ENCODE measurements at places on chromosomes 4 and X.

- ATAC-seq: no peak
Measured at GRCh38 chr4:11471618-11472017, 42.9 kb upstream of the HS3ST1 start.

GRCh38 chr4:63269156-63269555 is 1140.1 kb downstream of the TECRL start:
- no peak for ATAC-seq

GRCh38 chr4:92265021-92265420 is 38.7 kb upstream of the GRID2 start:
- no peak for ATAC-seq

DNA sequence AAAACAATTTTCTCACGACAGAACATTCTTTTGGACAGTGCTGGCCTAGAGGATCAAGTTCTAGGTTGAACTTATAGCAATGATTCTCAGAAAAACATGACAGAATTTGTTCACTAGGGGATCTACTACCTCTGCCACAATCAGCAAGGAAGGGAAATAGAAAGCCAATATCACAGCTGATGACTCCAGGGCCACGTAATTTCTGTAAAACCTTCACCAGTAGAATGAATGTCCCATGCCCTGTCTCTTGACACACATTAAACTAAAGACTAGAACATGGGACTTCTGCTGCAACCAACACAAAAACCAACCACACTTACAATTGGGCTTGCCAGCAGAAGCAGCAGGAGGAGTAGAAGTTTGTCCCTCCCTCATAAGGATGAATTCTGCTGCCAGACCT is 86.0 kb upstream of the NPFFR2 start:
- no peak for ATAC-seq

DNA sequence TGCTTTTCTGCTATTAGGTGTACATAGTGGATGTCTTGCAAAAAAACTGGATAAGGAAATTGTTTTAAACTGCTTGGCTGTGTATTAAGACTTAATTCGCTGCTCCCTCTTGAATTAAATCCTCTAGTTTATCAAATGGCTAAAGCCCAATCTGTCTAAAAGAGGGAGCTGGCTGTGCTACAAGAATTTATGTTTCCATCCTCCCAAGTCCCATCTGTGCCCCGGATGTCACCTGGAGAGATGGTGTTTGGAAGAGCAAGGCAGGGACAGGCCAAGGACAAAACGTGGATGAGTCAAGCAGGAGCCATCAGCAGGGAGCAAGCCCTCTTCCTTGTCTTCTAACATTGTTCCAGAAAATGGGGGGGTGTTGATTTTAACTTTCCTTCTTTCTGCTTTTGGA is 171.3 kb upstream of the LCORL start:
- ATAC-seq: no peak

DNA sequence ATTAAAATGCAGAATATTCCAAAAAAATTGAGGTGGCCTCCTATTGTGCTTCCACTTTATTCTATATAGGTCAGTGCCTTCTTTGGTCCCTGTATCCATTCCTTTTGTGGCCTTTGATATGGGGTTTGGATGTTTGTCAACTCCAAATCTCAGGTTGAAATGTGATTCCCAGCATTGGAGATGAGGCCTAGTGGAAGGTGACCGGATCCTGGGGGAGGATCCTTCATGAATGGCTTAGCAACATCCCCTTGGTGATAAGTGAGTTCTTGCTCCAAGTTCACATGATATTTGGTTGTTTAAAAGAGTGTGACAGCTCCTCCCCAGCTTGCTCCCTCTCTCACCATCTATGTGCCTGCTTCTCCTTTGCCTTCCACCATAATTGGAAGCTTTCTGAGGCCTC is 380.6 kb downstream of the INPP4B start:
- no peak for ATAC-seq

- ATAC-seq: no peak
Measured at GRCh38 chr4:185710487-185710995, 101.5 kb downstream of the SORBS2 start.

GRCh38 chr4:54742636-54743399 is 85.1 kb downstream of the KIT start:
- no peak for ATAC-seq

GRCh38 chrX:119343856-119344255 is 55.3 kb upstream of the SLC25A43 start:
- no peak for ATAC-seq

DNA sequence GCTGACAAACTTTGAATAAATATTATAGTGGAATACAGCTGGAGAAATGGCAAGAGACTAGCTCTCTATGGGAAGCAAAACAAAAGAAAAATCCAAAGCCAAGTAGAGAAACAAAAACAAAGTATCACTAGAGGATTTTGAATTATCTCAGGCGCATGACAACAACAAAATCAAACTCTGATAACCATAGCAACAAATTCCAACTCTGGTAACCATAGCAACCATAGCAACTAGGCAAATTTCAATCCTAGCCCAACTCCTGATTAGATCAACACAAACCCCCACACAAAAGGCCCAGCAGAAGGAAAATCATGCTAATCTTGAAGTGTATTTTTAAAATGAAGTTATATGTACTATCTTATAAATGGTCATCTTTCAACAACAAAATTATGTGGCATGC is 98.4 kb upstream of the MAGEE2 start:
- ATAC-seq: no peak

DNA sequence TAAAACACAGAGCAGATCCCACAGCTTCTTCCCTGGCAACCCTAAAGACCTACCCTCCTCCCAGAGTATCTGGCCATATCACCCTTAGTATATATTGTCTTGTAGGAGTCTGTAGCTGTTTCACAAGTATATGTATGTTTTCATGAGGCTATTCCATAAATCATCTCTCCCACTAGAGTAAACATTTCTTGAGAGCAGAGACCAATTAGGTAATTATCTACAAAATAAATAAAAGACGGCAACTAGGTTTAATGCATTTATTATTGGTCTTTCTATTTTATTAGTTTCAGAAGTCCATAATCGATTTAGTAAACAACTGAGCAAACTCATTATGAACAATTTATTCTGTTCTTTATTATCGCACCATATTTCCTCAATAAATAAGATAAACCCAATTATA is 7.0 kb downstream of the ACOT9 start:
- ATAC-seq: no peak

- no peak for ATAC-seq
Measured at GRCh38 chrX:15864023-15864422, 9.4 kb upstream of the AP1S2 start.

GRCh38 chr4:129543299-129543698 is 447.3 kb downstream of the C4orf33 start:
- ATAC-seq: no peak

- ATAC-seq: no peak
Measured at GRCh38 chr4:153529646-153530045, 63.5 kb downstream of the TMEM131L start.

- no peak for ATAC-seq
Measured at GRCh38 chr4:107006218-107006617, 29.9 kb downstream of the DKK2 start.

Data from motor neuron (in vitro differentiated cells).